ENCODE measurements at places on chromosomes 16 and 17.

- no peak for DNase-seq
These were observed 87.9 kb downstream of the CLEC16A start for GRCh38 chr16:11032000-11032921.

DNA sequence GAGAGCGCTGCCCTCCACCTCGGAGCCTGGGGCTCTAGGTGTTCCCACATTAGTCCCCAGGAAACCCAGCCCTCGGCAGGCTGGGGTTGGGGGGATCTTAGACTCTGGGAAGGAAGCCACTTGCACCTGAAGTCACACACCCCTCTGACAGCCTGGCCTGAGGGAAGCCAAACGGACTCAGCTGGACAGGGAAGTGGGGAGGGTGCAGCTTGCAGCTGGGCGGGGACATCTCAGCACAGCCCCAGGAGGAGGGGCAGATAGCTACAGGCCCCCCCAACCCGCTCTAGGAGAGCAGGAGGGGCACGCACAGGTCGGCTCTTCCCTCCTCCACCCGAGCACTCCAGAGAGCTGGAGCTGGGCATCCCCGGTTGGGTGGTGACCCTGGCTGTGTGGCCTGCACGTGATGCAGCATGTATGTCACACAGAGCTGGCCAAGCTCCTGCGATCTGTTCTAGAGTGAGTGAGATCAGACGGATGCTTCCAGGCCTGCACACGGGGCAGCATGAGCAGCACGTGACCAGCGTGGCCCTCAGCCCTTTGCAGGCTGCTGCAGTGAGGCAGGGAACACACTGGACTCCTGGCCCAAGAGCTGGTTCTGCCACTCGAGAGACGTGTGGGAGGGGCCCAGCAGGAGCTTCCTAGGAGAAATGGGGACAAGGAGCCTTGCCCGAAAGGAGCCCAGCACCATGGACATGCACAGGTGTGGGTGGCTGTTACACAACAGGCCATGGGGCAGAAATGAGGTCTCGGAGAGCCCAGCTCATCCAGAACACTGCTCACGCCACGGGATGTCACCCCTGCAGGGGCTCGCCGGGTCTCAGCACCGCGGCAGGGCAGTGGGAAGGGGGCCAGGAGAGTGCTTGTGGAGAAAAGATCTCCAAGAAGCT lies 15.4 kb downstream of the KIFC3 start:
- no peak for DNase-seq

GRCh38 chr16:15035163-15035729 lies 20.6 kb downstream of the NTAN1 start:
- DNase-seq, result no peak

DNA sequence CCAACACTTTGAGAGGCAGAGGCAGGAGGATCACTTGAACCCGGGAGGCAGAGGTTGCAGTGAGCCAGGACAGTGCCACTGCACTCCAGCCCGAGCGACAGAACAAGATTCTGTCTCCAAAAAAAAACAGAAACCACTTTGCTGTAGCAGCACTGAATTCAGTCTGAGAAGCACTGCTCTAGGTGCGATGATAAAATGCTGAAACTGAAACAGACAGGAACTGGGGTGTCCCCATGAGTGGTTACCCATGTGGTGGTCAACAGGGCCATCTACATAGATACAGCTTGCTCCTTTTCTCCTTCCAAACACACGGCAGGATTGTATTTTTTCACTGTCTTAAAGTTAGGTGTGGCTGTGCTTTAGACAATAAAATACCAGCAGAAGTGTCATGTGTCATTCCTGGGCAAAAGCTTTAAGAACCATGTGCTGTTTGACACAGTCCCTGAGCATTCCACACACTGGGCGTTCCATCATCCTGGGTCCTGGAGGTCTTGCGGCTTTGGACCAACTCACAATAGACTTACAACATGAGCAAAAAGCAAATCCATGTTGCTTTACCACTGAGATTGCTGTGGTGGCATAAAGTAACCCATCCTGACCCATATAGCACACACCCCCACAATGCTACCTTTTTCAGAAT lies 11.5 kb downstream of the GAS7 start:
- no peak for DNase-seq

- no peak for DNase-seq
These were observed 24.0 kb downstream of the IL21R start for GRCh38 chr16:27425961-27426360.

GRCh38 chr17:9170336-9170735 lies 149.0 kb downstream of the NTN1 start:
- no peak for DNase-seq

- no peak for DNase-seq
These were observed 21.6 kb upstream of the PHOSPHO1 start for GRCh38 chr17:49252148-49252695.

GRCh38 chr17:82294064-82294773 lies 20.7 kb upstream of the CSNK1D start:
- DNase-seq, result no peak

DNA sequence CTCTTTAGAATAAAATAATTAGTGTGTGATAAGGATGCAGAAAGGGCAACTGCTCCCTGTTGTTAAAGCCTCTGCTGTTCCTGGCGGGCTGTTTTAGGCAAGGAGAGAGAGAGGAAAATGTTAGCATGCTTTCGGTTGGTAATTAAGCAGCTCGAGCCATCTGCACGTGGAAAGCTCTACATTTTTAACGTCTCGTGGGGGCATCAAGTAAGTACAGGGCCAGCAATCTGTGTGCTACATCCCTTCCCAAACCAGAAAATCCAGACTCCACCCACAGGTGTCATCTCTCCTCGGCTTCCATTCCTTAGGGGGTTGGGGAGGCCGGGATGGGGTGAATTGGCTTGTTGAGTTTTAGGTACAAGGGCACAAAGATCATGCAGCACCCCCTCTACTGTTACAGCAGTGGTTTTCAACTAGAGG lies 62.4 kb upstream of the MARCHF10 start:
- DNase-seq, result no peak

- DNase-seq, result no peak
These were observed 80.0 kb downstream of the PCTP start for GRCh38 chr17:55830699-55831471.
